ENCODE measurements at places on chromosomes 2 and 18.

GRCh38 chr2:99842451-99842850 lies 299.9 kb downstream of the AFF3 start:
- DNase-seq = no peak

- no peak for DNase-seq
Measured at GRCh38 chr2:176081376-176081836, 2.4 kb downstream of the EVX2 start.

GRCh38 chr2:48400553-48401164 lies 129.3 kb upstream of the STON1 start:
- no peak for DNase-seq

DNA sequence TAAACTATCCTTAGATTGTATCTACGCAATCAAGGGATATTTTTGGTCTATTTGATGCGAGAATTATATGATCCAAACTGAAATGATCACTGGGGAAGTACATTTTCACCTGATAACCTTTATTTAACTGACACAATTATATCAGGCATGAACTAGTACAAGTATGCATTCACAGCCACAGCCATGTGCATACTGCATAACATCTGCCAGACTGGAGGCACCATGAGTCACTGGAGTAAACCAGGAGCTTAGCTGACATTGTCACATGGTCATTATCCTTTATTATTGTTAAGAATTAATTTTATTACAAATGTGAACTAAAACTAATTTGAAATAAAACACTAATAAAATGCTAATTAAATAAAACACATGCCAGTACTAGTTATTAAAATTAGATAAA lies 1127.1 kb downstream of the DPP10 start:
- DNase-seq = peak; percentile 38

DNA sequence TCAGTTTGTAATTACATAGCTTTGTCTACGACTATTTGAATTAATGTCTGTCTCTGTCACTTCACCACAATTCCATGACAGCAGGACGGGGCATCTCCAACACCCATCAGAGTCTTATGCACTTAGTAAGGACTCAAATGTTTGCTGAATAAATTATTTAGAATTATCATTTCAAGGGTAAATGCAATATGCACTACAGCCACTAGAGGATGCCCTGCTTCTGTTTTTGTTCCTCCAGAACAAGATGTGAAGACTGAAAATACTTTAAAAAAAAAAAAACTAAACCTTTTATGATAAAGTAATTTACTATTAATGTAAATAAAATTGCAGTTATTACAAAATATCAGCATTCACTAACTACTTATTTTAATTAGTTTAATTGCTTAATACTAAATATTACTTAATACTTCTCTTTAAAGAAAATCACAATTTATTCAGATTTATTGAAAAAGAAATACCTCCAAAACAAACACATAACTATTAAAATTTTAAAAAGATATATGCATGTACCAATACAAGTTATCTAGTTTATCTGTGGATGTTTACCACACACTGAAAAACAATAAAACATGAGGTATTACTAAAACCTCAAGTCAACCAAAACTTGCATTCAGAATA lies 3.2 kb downstream of the PIGN start:
- DNase-seq = peak; percentile 87

GRCh38 chr2:217735899-217736298 lies 266.9 kb downstream of the TNS1 start:
- DNase-seq = no peak

DNA sequence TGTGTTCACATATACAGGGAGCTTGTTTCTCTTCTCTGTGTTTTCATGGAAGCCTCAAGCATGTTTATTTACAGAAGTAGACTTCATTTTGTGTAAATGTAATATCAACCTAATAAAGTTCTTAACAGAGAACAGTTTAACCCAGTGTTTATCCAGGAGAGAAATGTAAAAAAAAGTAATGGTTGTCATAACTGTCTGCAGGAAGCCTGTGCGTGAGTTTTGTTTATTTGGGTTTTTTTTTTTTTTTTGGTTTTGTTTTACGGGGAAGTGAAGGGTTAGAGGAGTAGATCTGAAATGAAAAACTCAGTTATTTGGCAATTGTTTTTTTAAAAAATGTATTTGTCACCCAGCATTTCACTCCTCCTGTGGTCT lies 124.7 kb downstream of the RAPGEF4 start:
- DNase-seq = no peak

DNA sequence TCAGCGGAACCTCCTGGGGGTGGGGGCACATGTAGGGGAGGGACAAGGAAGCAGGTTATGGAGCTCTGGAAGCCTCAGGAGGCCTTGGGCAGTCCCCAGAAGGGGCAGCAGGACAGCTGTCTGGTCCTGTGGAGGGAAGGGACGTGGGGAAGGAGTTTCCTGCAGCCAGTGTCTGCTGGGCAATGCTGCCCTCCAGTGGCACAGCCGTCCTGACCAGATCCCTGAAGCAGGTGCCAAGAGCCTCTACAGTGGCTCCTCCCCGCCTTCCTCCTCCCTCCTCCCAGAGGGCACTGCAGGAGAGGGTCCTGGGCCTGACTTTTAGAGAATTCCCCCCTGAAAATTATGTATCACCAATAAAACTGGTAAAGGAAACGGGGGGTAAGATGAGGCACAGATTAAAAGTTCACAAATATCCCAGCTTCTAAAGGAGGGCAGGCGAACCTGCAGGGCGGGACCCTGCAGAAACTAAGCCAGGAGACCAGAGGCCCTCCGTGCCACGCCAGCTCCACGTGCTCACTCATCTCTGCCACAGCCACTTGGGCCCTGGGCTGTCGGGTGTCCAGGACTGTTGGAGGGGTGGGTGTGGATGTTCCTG lies 258.5 kb downstream of the TWIST2 start:
- DNase-seq = peak; percentile 93

- DNase-seq = no peak
Measured at GRCh38 chr2:130819608-130820278, 17.0 kb upstream of the ARHGEF4 start.

DNA sequence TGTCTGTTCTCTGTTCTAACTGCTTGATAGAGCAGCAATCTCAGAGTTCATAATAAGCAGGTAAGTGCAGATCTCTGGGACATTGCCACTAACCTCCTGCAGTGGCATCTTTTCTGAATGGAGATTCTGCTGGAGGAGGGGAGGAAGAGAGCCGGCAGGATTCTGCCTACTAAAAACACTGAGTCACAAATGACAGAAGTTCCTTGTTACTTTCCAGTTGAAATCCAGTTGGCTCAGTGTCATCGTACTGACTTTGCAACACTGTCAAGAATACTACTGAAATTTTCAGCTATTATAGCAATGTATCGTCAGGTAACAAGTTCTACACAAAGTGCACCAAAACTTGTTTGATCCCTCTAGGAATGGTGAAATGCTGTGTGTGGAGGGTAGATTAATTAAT lies 79.6 kb upstream of the ST6GAL2 start:
- DNase-seq = no peak

GRCh38 chr18:8031496-8031895 lies 464.4 kb downstream of the PTPRM start:
- DNase-seq = no peak

- no peak for DNase-seq
Measured at GRCh38 chr2:109633284-109633961, 19.3 kb downstream of the SOWAHC start.

- DNase-seq = peak; percentile 61
Measured at GRCh38 chr2:119366161-119366648, 429 bp downstream of the C2orf76 start.

DNA sequence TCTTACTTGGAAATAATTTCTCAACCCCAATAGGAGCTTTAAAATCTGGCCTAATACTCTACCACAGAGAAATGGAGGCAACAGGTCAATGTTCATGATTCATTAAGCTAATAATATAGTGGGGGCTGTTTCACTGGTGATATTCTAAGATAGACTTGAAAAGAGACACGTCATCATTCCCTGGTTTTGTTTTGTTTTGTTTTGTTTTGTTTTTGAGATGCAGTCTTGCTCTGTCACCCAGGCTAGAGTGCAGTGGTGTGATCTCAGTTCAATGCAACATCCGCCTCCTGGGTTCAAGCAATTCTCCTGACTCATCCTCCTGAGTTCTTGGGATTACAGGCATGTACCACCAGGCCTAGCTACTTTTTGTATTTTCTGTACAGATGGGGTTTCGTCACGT lies 37.5 kb upstream of the SOS1 start:
- no peak for DNase-seq

GRCh38 chr2:108587621-108588020 lies 53.4 kb downstream of the LIMS1 start:
- no peak for DNase-seq

- DNase-seq = no peak
Measured at GRCh38 chr2:126513033-126513432, 142.9 kb upstream of the GYPC start.

- no peak for DNase-seq
Measured at GRCh38 chr18:58980991-58981390, 116.3 kb downstream of the ZNF532 start.

DNA sequence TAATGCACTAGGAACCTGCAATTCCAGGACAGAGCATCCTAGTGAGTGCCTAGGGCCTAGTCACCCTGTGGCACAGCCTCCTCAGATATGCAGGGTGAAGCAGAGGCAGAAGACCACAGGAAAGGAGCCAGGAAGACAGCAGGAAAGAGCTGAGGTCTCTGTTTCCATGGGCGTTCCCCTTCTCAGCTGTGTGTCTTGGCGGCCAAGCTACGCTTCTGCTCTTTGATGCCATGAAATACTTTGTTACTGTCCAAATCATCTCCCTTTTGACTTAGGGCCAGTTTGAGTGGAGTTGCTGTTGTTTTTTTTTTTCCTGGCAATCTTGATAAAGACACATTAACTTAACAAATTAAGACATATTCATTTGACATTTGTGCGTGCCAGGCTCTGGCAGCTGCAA lies 67.3 kb downstream of the APOB start:
- no peak for DNase-seq
